CD4-positive, alpha-beta T cell treated with Interleukin-17A for 1 hour (primary cell): ENCODE measurements at places on chromosomes 7 and 10.

- DNase-seq = peak; percentile 5
These were observed 106.2 kb upstream of the KCTD7 start for GRCh38 chr7:66522518-66522917.

- no peak for DNase-seq
These were observed 566.8 kb downstream of the SDK1 start for GRCh38 chr7:3867863-3868262.

GRCh38 chr7:123823898-123824753 lies 20.8 kb upstream of the HYAL4 start:
- DNase-seq = no peak

- DNase-seq = no peak
These were observed 980.9 kb downstream of the GATA3 start for GRCh38 chr10:9035355-9035754.

GRCh38 chr10:68082872-68083271 lies 7.8 kb upstream of the HERC4 start:
- no peak for DNase-seq

GRCh38 chr7:109967406-109967805 lies 1123.5 kb upstream of the LRRN3 start:
- DNase-seq = no peak

GRCh38 chr7:110017405-110017804 lies 1073.5 kb upstream of the LRRN3 start:
- no peak for DNase-seq

- no peak for DNase-seq
These were observed 55.1 kb upstream of the AASS start for GRCh38 chr7:122199171-122199570.

GRCh38 chr10:121323443-121323842 lies 274.8 kb downstream of the FGFR2 start:
- DNase-seq = no peak

DNA sequence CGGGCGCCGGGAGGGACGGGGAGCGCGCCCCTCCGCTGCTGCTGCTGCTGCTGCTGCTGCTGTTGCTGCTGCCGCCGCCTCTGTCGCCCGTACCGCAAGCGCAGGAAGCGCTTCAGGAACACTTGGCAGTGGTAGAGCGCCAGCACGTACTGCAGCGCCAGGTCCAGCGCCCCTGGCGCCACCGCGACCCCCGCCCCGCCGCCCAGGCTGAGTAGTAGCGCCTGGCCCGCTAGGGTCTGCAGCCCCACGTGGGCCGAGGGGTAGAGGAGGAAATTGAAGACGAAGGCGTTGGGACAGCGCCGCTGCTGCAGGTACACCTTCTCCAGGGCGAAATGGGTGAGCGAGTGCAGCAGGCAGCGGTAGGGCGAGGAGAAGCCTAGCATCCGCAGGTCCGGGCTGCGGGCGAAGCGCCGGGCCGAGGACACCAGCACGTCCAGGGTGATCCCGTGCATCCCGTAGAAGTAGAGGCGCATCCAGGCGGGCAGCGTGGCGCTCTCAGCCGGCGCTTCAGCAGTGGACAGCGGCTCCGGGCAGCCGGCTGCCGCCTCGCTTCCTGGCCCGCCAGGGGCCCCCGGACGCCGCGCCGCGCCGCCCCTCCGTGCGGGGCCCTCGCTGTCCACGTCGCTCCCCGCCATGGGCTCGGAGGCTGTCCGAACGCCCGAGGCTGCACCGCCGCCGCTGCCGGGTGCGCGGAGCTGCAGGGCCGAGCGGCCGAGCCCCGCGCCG lies at the start of gene TMEM229A:
TMEM229A (minus strand) TSS at position 699 of the 726 bp plus-strand sequence; CDS start at position 635, 64 bp downstream.
- DNase-seq = no peak

DNA sequence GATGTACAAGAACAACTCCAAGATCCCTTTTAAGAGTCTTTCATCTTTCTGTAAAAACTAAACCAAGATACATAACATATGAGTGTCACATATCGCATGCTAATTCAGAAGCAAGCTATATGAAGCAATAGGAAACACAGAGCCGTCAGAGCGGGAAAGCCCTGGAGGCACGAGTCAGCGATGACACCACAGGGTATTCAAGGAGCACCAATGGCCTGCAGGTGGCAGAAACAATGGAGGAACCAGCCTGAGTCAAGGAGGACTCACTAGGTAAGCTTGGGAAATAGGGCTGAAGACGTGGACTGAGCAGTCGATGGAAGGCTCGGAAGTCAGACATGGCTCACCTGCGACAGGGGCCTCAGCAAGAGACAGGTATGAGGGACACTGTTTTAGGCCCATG lies 214.4 kb downstream of the FAM107B start:
- peak; percentile 82 for DNase-seq

DNA sequence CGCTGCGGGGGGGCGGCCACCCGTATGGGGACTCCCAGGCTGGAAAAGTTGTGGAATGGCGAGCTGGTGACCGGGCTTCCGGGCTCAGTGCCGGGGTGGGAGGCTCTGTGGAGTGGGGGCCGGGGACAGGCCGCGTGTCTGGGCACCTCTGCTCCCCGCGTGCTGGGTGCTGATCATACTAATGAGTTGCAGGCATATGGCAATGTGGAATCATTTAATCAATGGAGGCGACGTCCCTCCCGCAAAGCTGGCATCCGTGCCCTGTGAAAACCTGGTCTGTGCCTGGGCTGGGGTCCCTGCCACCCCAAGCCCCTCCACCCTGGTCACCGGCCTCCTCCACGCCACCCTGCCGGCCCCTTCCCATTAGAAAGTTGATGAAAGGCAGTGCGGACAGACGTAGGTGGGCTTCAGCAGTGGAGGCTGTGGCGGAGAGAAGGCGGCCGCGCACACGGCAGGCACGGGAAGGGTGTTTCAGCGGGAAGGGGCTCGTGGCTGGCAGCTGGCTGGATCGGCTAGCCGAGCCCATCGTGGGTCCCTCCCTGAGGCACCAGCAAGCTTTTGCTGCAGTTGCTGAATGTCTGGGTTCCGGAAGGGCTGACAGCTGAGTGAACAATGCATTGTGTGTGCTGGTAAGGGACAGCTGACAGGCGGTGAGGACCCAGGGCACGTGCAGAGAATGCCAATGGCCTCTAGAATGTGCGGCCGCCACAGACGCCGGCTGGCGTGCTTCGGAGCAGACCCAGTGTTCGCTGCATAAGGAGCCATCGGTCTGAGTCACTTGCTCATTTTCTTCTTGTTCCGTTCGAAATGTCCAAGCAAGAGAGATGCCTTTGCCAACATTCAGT lies 1.5 kb downstream of the ADGRA1 start:
- DNase-seq = no peak
